HFFc6 (cell line): ENCODE measurements at places on chromosomes 7 and 10. TPM values are rescaled to one million over a fixed set of nuclear protein-coding genes. Genes with fewer than 3 reads are reported as not detected.

- H3K36me3 ChIP-seq = no peaks in the 10 kb centered on the region; the same call in 1 of the 2 replicates
- H3K27me3 ChIP-seq = no peaks in the 10 kb centered on the region; the same call in 1 of the 2 replicates
- H3K4me3 ChIP-seq = no peak overlapping the region
- no peaks in the 10 kb centered on the region for H3K4me1 ChIP-seq
- no peak overlapping the region for H3K27ac ChIP-seq
These were observed 182.1 kb downstream of the NEBL start for GRCh38 chr10:20714979-20715378.

GRCh38 chr7:19989906-19990305, 216.5 kb upstream of the TMEM196 start:
- H3K4me3 ChIP-seq = no peak overlapping the region
- H3K27ac ChIP-seq = no peak overlapping the region
- no peak for DNase-seq

DNA sequence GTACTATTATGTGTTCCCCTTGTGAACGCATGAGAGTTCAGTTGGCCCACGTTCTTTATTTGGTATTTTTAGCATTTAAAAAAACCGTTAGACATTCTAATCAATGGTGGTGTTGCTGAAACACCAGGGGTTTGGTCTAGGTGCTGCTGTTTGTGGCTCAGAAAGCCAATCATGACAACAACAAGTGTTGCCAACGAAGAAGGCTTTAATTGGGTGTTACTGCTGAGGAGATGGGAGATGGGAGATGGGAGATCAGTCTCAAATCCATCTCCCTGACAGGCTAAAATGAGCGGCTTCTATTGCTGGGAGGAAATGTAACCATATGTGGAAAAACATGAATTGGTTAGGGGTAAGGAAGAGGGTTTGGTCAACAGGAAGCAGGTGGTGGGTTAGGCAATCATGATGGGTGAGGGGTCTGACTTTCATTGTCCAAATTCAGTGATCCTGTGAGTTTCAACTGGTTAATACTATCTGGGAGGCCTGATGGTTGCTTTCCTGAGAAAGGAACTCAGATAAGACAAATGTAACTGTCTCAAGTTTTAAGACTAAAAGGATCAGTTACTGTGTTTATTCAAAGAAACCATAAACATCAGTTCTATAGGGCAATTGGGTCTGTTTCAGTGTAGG, 4.6 kb upstream of the ZNF425 start:
- peaks cover 10% of the 10 kb centered on the region for H3K4me1 ChIP-seq
- H3K4me3 ChIP-seq = no peak overlapping the region
- H3K27ac ChIP-seq = no peak overlapping the region
- no peak for DNase-seq
- peaks cover 5% of the 10 kb centered on the region for H3K27me3 ChIP-seq
- H3K36me3 ChIP-seq = peaks cover 25% of the 10 kb centered on the region

GRCh38 chr7:151008511-151009323, 15.6 kb downstream of the ATG9B start:
- no peak overlapping the region; the same call in 1 of the 2 replicates for H3K4me3 ChIP-seq
- peaks cover 24% of the 10 kb centered on the region for H3K4me1 ChIP-seq
- H3K27me3 ChIP-seq = peaks cover 12% of the 10 kb centered on the region
- H3K36me3 ChIP-seq = no peaks in the 10 kb centered on the region
- H3K27ac ChIP-seq = no peak overlapping the region

DNA sequence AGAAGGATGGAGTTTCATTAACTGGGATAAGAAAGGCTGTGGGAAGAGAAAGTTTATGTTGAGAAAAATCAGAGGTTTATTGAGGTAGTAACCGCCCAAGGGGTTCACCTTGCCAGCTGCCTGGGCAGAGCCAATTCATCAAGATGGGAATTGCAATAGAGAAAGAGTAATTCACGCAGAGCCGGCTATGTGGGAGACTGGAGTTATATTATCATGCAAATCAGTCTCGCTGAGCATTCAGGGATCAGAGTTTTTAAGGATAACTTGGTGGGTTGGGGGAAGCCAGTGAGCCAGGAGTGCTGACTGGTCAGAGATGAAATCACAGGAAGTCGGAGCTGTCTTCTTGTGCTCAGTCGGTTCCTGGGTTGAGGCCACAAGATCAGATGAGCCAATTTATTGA, 70.6 kb downstream of the MALRD1 start:
- peaks cover 4% of the 10 kb centered on the region; the same call in 1 of the 2 replicates for H3K36me3 ChIP-seq
- no peaks in the 10 kb centered on the region for H3K27me3 ChIP-seq
- no peaks in the 10 kb centered on the region for H3K4me1 ChIP-seq
- H3K4me3 ChIP-seq = no peak overlapping the region
- DNase-seq = no peak

DNA sequence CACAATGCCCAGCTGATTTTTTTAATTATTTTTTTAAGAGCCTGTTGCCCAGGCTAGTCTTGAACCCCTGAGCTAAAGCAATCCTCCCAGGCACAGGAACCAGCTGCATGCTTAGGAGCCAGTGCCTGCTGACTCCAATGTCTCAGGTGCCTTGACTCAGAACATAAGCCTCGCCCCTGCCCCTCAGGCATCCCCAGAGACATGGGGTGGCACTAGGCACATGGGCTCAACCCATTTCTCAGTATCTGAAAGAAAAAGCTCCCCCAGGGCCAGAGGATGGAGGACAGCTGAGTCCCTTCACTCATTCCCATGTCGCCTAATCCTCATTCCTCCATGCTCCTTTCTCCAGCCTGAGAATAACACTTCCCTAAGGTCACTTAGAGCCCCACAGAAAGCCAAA, 39.1 kb downstream of the KCNH2 start:
- no peak for DNase-seq
- H3K27ac ChIP-seq = no peak overlapping the region
- no peaks in the 10 kb centered on the region for H3K36me3 ChIP-seq
- peaks cover 29% of the 10 kb centered on the region for H3K27me3 ChIP-seq

GRCh38 chr7:44142028-44142427, 896 bp upstream of the MYL7 start:
- peaks cover 7% of the 10 kb centered on the region; the same call in 1 of the 2 replicates for H3K4me1 ChIP-seq
- DNase-seq = no peak
- H3K27me3 ChIP-seq = peaks cover 5% of the 10 kb centered on the region
- no peak overlapping the region for H3K4me3 ChIP-seq

DNA sequence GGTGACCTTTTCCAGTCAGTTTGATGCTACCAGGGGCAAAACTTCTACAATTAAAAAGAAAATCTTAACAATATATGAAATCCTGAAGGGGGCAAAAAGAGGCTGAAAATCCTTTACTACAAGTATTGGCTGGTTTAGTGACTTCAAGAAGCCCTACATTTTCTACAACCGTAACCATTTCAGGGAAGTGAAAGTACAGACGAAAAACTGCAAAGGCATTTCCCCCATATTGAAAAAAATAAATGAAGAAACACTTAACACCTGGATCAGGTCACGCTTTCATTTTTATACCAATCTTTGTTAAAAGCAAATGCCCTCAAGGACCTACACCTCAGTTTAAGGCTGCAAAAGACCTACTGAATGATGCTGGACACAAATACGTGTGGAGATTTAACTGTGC, 38.6 kb downstream of the IL6 start:
- H3K36me3 ChIP-seq = peaks cover 18% of the 10 kb centered on the region
- no peak overlapping the region for H3K27ac ChIP-seq
- H3K27me3 ChIP-seq = no peaks in the 10 kb centered on the region

GRCh38 chr10:1360558-1361164, 304.5 kb downstream of the WDR37 start:
- peaks cover 4% of the 10 kb centered on the region; the same call in 1 of the 2 replicates for H3K27me3 ChIP-seq
- no peaks in the 10 kb centered on the region for H3K4me1 ChIP-seq
- no peak overlapping the region for H3K4me3 ChIP-seq
- peaks cover 9% of the 10 kb centered on the region for H3K36me3 ChIP-seq

DNA sequence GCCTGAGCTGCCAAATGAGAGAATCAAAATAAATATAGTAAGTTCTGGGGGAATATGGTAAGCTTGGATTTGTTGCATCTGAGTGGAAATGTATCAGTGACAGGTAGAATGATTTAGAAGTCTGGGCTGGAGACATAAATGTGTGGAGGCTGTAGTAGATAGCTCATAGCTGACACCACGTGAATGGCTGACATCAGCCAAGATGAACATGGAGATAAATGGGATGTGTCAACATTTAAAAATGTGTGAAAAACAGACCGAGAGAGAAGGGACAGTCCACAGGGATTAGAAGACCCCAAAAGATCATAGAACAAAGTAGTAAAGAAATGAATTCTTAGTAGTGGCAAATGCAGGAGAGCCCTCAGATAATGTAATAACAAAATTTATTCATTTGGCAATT, 40.9 kb downstream of the NAMPT start:
- peak; percentile 19 for DNase-seq
- peaks cover 7% of the 10 kb centered on the region for H3K4me1 ChIP-seq
- H3K36me3 ChIP-seq = peaks cover 22% of the 10 kb centered on the region

GRCh38 chr7:103447073-103447960, 1.3 kb upstream of the SLC26A5 start:
- DNase-seq = peak; percentile 39
- H3K27me3 ChIP-seq = peaks cover 32% of the 10 kb centered on the region
- H3K36me3 ChIP-seq = no peaks in the 10 kb centered on the region; the same call in 1 of the 2 replicates
- no peak overlapping the region for H3K4me3 ChIP-seq

DNA sequence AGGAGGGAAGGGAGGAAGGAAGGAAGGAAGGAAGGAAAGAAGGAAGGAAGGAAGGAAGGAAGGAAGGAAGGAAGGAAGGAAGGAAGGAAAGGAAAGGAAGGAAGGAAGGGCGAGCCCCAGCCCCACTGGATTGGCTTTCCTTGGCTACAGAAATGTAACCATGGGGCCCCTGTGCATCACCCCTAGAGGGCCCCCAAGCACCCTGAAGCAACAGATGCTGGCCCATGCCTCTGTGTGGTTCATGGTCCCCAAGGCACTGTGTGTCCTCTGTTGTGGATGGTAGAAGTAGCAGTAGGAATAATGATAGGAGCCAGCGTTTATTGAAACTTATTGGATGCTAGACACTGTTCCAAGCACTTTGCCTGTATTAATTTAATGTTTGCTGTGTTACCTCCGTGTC, 116.6 kb upstream of the MACROH2A2 start:
- H3K36me3 ChIP-seq = peaks cover 18% of the 10 kb centered on the region
- DNase-seq = no peak
- peaks cover 2% of the 10 kb centered on the region; the same call in 1 of the 2 replicates for H3K27me3 ChIP-seq
- no peaks in the 10 kb centered on the region for H3K4me1 ChIP-seq
- H3K4me3 ChIP-seq = no peak overlapping the region
- H3K27ac ChIP-seq = no peak overlapping the region

GRCh38 chr10:37856881-37857286, 526 bp downstream of the ZNF248 start:
- peaks cover 58% of the 10 kb centered on the region for H3K4me1 ChIP-seq
- H3K36me3 ChIP-seq = peaks cover 6% of the 10 kb centered on the region
- peaks cover 1% of the 10 kb centered on the region; the same call in 1 of the 2 replicates for H3K27me3 ChIP-seq
- H3K27ac ChIP-seq = peak overlapping the region; percentile 97
- peak overlapping the region; percentile 96 for H3K4me3 ChIP-seq
- DNase-seq = peak; percentile 1

GRCh38 chr10:123967626-123968243, 76.1 kb upstream of the CPXM2 start:
- DNase-seq = peak; percentile 28
- no peak overlapping the region for H3K27ac ChIP-seq
- H3K27me3 ChIP-seq = peaks cover 7% of the 10 kb centered on the region
- no peak overlapping the region for H3K4me3 ChIP-seq
- H3K4me1 ChIP-seq = peaks cover 20% of the 10 kb centered on the region; the same call in 1 of the 2 replicates
- H3K36me3 ChIP-seq = no peaks in the 10 kb centered on the region

GRCh38 chr7:138027100-138027499, 25.2 kb upstream of the CREB3L2 start:
- no peak for DNase-seq
- no peak overlapping the region for H3K4me3 ChIP-seq
- peaks cover 4% of the 10 kb centered on the region for H3K27me3 ChIP-seq
- peaks cover 10% of the 10 kb centered on the region; the same call in 1 of the 2 replicates for H3K4me1 ChIP-seq
- H3K36me3 ChIP-seq = no peaks in the 10 kb centered on the region

GRCh38 chr7:22452960-22453558, 46.9 kb downstream of the STEAP1B start:
- peaks cover 54% of the 10 kb centered on the region for H3K36me3 ChIP-seq
- H3K27ac ChIP-seq = no peak overlapping the region
- peaks cover 5% of the 10 kb centered on the region; the same call in 1 of the 2 replicates for H3K4me1 ChIP-seq
- DNase-seq = no peak
- no peak overlapping the region for H3K4me3 ChIP-seq

DNA sequence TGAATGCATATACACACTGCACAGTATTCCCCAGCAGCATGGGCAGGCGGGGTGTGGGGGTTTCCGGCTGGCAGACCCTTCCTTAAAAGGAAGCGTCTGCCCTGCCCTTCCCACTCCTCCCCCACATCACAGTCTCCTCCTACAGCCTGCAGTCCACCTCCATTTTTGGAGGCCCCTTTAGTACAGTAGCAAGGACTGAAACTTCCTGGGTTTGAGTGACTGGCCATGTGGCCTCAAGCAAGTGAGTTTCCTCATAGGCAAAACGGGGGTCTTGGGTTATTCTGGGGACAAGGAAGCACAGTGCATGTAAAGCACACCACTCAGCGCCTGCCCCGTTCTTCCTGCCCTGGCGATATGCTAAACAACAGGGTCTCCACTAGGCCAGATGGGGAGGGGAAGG, 62.1 kb upstream of the COL13A1 start:
- H3K27ac ChIP-seq = no peak overlapping the region
- H3K36me3 ChIP-seq = no peaks in the 10 kb centered on the region
- H3K27me3 ChIP-seq = peaks cover 39% of the 10 kb centered on the region
- no peak overlapping the region for H3K4me3 ChIP-seq

- no peak overlapping the region; the same call in 1 of the 2 replicates for H3K4me3 ChIP-seq
- no peaks in the 10 kb centered on the region for H3K36me3 ChIP-seq
- peaks cover 5% of the 10 kb centered on the region for H3K27me3 ChIP-seq
- DNase-seq = no peak
These were observed 20.4 kb upstream of the DPYSL4 start for GRCh38 chr10:132166216-132166950.

GRCh38 chr10:22427890-22428571, 82.7 kb downstream of the SPAG6 start:
- peaks cover 6% of the 10 kb centered on the region for H3K27me3 ChIP-seq
- H3K4me3 ChIP-seq = peak overlapping the region; percentile 58
- DNase-seq = peak; percentile 79
- H3K4me1 ChIP-seq = peaks cover 45% of the 10 kb centered on the region

DNA sequence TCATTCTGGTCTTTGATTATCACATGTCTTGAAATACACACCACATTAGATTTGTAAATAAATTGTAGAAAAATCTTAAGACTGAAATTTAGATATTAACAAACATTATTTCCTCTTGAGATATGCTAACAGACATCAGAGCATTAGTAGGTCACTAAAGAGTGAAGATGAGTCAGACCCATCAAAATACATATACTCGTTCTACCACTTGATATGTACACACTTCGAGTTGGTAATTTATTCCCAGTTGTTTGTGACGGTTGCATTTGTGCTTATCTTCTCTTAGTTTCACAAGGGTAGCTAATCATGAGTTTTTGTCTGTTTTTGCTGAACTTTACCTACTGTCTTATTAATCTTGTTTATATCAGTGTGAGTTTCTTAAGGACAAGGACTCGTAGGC, 383.4 kb downstream of the AUTS2 start:
- no peaks in the 10 kb centered on the region for H3K27me3 ChIP-seq
- no peaks in the 10 kb centered on the region; the same call in 1 of the 2 replicates for H3K36me3 ChIP-seq
- H3K4me1 ChIP-seq = no peaks in the 10 kb centered on the region
- no peak for DNase-seq
- H3K4me3 ChIP-seq = no peak overlapping the region
- no peak overlapping the region for H3K27ac ChIP-seq

GRCh38 chr10:69968830-69969229, 83.8 kb upstream of the MACROH2A2 start:
- H3K36me3 ChIP-seq = no peaks in the 10 kb centered on the region
- DNase-seq = no peak
- no peak overlapping the region for H3K4me3 ChIP-seq
- no peak overlapping the region for H3K27ac ChIP-seq
- peaks cover 28% of the 10 kb centered on the region for H3K4me1 ChIP-seq

GPR37 gene
- not detected in 3 replicates for total RNA-seq

PAX4 gene
- not detected in 3 replicates for total RNA-seq

AGAP3 gene
- total RNA-seq = 82.7 to 96.0 TPM (median 87.4 TPM) in 3 replicates

ZNF485 gene
- total RNA-seq = 2.6 to 3.0 TPM (median 2.7 TPM) in 3 replicates

IL2RA gene
- not detected in 3 replicates for total RNA-seq

SAP25 gene
- total RNA-seq = 0.39 and 0.40 TPM in 2 replicates

PITX3 gene
- total RNA-seq = not detected in 3 replicates

HOXA11 gene
- 33.7 to 37.2 TPM (median 34.3 TPM) in 3 replicates for total RNA-seq
